ENCODE measurements at places on chromosomes 5 and 9.
A peak's percentile ranks its signal among the peaks of the same experiment; 100 is the strongest.

DNA sequence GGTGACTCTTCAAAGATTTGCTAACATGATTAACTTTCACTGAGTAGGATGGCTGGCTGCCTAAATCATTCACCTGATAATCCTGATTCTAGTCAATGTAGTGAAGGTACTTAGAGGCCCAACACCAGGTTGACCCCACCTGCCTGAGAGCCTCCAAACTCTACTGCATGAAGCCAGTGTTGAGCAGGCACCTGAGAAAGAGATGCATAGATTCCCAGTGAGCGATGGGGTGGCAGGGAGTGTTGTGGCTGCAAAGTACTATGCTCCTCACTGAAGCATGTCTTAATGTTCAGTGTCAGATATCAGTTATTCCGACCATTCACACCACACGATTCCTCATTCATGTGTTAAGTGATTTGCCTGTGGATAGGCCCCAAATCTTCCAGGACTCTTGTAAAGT, 804.4 kb downstream of the TLE4 start:
- H3K27ac ChIP-seq, result no peak overlapping the region
- H3K36me3 ChIP-seq, result no peaks in the 10 kb centered on the region
- H3K4me3 ChIP-seq, result no peak overlapping the region

- DNase-seq, result peak; percentile 18
- H3K4me3 ChIP-seq, result no peak overlapping the region
- H3K27me3 ChIP-seq, result peaks cover 3% of the 10 kb centered on the region
- no peaks in the 10 kb centered on the region for H3K36me3 ChIP-seq
Measured at GRCh38 chr5:174951151-174951780, 226.9 kb downstream of the MSX2 start.

- H3K27me3 ChIP-seq, result no peaks in the 10 kb centered on the region
- H3K36me3 ChIP-seq, result no peaks in the 10 kb centered on the region
- no peak overlapping the region for H3K4me3 ChIP-seq
- H3K4me1 ChIP-seq, result no peaks in the 10 kb centered on the region
Measured at GRCh38 chr9:127308652-127309434, 44.3 kb downstream of the GARNL3 start.

GRCh38 chr5:87127426-87127825, 140.3 kb upstream of the RASA1 start:
- H3K36me3 ChIP-seq, result no peaks in the 10 kb centered on the region
- no peaks in the 10 kb centered on the region for H3K27me3 ChIP-seq
- no peaks in the 10 kb centered on the region for H3K4me1 ChIP-seq

GRCh38 chr9:116959809-116960208, 272.7 kb downstream of the TRIM32 start:
- H3K27ac ChIP-seq, result no peak overlapping the region
- H3K4me3 ChIP-seq, result no peak overlapping the region
- peaks cover 6% of the 10 kb centered on the region for H3K27me3 ChIP-seq
- H3K36me3 ChIP-seq, result no peaks in the 10 kb centered on the region
- no peak for DNase-seq

GRCh38 chr5:173202266-173202875, 32.6 kb downstream of the NKX2-5 start:
- no peak overlapping the region for H3K4me3 ChIP-seq
- no peak for DNase-seq
- H3K27ac ChIP-seq, result no peak overlapping the region
- H3K4me1 ChIP-seq, result no peaks in the 10 kb centered on the region
- H3K27me3 ChIP-seq, result peaks cover 22% of the 10 kb centered on the region

GRCh38 chr5:15013654-15014463, 142.3 kb upstream of the ANKH start:
- no peak for DNase-seq
- H3K27me3 ChIP-seq, result no peaks in the 10 kb centered on the region
- no peak overlapping the region for H3K4me3 ChIP-seq
